Uterine smooth muscle cell (primary cell): ENCODE measurements at places on chromosomes 5 and 9. TPM values are rescaled to one million over a fixed set of nuclear protein-coding genes. Genes with fewer than 3 reads are reported as not detected.

Gene GBGT1
- total RNA-seq: 3.1 and 3.2 TPM in 2 replicates

Gene SMIM15
- total RNA-seq: 69.7 and 86.7 TPM in 2 replicates

Gene PRRX2
- 2.0 and 3.8 TPM in 2 replicates for total RNA-seq

Gene SMIM32
- total RNA-seq: not detected in 2 replicates

Gene SPATA24
- 4.0 and 4.9 TPM in 2 replicates for total RNA-seq

Gene PCDHA11
- 0.22 and 0.50 TPM in 2 replicates for total RNA-seq

Gene CER1
- total RNA-seq: not detected in 2 replicates

Gene SLCO6A1
- total RNA-seq: not detected in 2 replicates

Gene SPINK7
- not detected in 2 replicates for total RNA-seq

Gene ODF2
- total RNA-seq: 36.2 and 63.7 TPM in 2 replicates

Gene NRG2
- total RNA-seq: 0.37 and 0.77 TPM in 2 replicates

Gene ZNF879
- total RNA-seq: 4.8 and 7.6 TPM in 2 replicates

Gene PKD2L2
- total RNA-seq: under 0.01 TPM in 1 of 2 replicates, not detected in the other

Gene FOXD4L4
- 0.22 and 0.37 TPM in 2 replicates for total RNA-seq

Gene VCAN
- total RNA-seq: 151 and 513 TPM in 2 replicates

Gene MARCOL
- not detected in 2 replicates for total RNA-seq

Gene CCL28
- total RNA-seq: 1.5 and 3.9 TPM in 2 replicates
